Right cardiac atrium (tissue), 5 donors: ENCODE measurements at places on chromosomes 3 and 15. TPM values are rescaled to one million over a fixed set of nuclear protein-coding genes. Genes with fewer than 3 reads are reported as not detected.

Gene CASR
- total RNA-seq = not detected

Gene GOLGA8J
- total RNA-seq = 0.32 TPM

Gene UPK1B
- total RNA-seq = not detected

DNA sequence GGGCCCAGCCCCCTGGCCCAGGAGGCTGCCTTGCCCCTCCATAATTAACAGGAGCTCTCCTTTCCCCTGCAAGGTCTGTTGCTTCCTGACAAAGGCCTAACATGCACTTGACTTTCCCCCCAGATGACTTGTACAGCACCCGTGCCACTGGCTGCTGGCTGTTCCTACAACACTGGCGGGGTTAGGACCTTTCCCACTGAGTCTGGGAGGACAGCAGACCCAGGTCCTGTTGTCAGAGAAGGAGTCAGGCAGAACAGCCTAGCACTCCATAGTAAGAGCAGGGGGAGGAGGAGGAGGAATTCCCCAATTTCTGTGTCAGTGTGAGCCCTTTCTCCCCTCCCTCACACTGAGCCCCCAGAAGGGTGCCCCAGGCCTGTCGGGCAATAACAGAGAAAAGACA, 99.2 kb downstream of the CORO2B start:
- no peak for DNase-seq

DNA sequence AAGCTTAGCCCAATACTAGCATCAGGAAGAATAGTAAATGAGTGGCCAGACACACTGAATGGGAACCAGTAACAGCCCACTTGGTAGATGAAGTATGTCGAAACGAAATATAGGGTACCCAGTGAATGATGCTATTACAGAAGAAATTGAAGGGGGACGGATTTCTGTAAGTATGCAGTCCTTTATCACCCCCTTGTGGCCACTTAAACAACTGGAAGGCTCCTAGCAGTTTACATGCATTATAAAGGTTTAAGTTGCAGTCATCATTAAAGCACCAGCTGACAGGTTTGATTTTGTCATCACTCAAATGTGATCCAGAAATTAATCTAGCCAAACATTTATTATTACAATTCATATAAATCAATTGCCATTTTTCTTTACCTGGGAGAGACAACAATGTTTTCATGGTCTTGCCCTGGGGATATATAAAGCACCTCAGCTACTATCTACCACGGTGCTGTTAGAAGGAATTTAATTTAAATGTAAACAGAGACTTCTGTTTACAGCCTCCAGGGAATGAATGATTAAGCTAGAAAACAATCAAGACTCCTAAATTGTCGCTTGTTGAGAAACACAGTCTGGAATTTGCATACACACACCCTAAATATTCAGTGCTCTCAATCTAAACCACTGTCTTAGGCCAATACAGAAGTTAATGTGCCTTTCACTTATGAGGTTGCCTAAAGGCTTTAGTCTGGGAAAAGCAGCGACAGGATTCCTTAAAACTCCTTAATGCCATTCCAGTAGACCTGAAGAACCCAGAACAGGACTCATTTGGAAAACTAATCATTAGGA, 7.8 kb downstream of the EIF1B start:
- no peak for DNase-seq

Gene C3orf33
- total RNA-seq = 6.1 TPM

Gene SERINC4
- total RNA-seq = 0.12 TPM

DNA sequence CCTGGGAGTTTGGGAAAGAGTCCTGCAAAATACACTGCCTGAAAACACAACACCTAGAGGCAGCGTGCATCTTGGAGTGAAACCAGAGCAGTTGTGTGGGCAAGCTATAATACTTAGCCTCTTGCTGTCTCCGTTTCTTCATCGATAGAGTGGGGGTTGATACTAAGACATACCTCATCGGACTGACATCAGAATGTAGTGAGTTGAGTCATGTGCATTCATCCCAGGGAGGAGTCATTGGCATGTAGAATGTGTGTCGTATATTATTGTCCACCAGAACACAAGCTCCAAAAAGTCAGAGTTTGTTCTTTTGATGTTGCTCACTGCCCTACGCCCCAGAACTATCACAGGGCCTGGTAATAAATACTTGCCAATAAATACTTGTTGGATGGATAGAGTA, 4.3 kb downstream of the SNTN start:
- DNase-seq = no peak

Gene WDR49
- 16.0 TPM for total RNA-seq

Gene MRPL47
- total RNA-seq = 38.2 TPM

DNA sequence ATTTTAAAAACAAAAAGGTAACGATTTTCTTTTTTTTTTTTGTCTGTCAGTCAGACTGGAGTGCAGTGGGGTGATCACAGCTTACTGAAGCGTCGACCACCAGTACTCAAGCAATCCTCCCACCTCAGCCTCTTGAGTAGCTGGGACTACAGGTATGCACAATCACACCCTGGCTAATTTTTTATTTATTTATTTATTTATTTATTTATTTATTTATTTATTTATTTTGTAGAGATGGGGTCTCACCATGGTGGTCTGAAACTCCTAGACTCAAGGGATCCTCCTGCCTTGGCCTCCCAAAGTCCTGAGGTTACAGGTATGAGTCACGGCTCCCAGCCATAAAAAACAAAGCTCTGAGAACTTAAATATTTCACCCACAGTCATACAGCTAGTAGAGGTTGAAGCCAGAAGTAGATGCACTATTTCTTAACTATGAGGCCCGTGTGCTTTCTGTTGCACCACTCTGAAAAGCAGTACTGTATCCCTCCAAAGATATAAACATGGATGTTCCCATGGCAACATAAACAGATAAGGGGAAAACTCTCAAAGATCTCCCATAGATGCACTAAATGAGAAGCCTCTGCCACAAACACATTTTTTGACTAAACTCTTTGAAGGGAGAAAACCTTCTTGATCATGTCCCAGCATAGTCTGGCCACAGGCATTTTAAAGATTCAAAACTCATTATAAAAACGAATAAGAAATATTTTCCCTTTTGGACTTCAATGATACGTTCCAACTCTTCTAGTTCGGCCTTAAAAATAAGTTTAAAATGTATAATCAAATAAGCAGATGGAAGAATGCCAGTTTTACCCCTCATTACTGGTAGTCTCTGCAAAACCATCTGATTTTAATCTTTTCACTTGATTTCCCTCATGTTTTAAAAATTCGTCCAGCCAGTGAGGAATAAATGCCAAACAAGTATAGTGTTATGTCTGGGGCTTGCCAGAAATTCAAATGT, 162.3 kb upstream of the ARHGEF26 start:
- no peak for DNase-seq

- DNase-seq = peak; percentile 72
Measured at GRCh38 chr3:40971191-40972168, 227.8 kb upstream of the CTNNB1 start.

GRCh38 chr3:169676925-169677537, 13.5 kb upstream of the MECOM start:
- no peak for DNase-seq

- no peak for DNase-seq
Measured at GRCh38 chr3:168414149-168414548, 318.4 kb upstream of the GOLIM4 start.

Gene LNP1
- total RNA-seq = 4.8 TPM

- no peak for DNase-seq
Measured at GRCh38 chr3:67154429-67154828, 156.3 kb downstream of the KBTBD8 start.

Gene NRG4
- total RNA-seq = not detected

Gene PEX11A
- 10.3 TPM for total RNA-seq

DNA sequence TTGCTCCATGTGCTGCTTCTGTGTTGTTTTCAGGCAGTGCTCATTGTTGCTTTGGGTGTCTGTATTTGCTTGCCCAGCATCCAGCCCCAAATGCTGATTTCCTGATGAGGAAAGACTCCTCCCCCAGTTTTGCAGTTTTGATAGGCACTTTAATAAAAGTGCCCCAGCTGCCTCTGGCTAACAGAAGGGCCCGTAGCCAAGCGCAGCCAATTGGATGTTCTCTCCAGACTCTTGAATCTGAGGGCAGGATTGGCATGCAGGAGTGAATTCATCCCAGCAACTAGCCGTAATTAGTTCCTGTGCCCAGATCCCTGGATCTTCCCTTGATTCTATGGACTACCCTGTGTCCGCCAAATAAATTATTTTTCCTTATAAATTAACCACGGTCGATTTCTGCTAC, 14.8 kb upstream of the SEMA5B start:
- no peak for DNase-seq

- DNase-seq = no peak
Measured at GRCh38 chr3:21409401-21409800, 341.6 kb downstream of the ZNF385D start.

Gene IL17RB
- 1.9 TPM for total RNA-seq

Gene FAH
- 17.6 TPM for total RNA-seq

- no peak for DNase-seq
Measured at GRCh38 chr15:94366781-94367180, 135.4 kb downstream of the MCTP2 start.

DNA sequence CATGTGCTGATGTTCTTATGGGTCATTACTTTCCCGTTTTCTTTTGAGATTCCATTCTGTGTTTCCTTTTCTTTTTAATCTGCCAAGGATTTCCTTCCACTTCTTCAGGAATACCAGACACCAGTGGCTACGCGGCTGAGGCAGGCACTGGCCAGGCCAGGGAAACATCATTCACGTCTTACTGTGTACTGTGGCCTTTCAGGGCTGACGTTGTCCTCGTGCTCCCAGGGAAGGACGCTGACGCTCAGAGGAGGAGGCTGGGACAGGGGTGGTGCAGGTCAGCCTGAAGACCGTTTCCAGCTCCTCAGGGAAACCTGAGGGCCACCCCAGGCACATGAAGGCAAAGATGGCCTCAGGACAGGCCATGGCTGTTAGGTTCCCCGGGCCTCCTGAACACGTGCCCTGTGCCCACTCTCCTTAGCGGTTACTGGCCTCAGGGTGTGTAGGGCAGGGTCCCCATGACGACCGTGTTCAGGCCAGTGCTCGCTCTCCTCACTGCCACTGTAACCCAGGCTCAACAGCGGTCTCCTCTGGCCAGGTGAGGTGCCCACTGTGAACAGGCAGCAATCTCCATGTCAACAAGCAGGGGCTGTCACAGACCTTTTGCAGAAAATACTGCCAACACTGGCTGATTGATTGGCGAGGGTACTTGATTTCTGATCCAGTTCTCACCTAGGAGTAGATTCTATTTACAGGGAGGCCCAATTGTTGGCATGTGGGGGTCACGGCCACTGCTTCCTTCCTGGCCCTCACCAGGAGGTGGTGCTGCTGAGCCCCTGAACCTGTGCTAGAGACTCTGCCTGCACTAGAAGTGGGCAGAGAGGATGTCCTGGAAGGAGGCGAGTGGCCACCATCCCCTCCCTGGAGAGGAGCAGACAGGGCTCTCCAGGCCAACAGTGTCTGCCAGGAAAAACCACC, 169.5 kb downstream of the ATP10A start:
- peak; percentile 43 for DNase-seq

DNA sequence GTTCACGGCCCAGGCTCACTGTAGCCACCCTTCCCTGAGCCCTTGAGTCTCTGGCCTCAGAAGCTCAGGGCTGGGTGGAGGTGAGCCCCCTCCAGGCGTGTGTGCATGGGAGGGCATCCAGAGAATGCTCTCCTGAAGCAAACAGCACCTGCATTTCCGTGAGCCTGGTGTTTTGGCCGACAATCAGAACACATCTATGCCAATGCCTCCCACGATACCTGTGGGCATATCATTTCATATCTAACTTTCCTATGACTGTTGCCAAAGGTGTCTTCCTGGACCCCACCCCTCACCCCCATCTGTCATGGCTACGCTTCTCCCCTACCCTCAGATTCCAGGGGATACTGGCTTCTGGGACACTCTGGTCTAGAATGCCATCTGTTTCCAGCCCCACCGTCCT, 53.3 kb upstream of the RAB6B start:
- no peak for DNase-seq

DNA sequence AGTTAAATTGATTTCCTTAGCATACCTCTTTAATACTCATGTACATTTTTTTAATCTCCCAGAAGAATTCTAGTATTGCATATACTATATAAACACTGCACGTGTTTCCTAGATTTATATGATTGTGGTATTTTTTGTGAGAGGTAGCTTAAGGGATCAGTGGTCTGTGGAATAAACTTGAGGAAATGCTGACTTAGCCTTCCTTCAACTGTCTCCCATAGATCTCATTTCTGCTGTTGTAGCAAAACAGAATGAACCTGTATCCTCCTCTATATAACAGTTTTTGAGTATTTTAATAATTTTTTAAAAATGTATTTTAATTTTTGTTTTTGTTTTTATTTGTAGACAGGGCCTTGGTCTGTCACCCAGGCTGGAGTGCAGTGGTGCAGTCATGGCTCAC, 86.8 kb downstream of the TCF12 start:
- no peak for DNase-seq

- DNase-seq = no peak
Measured at GRCh38 chr15:58387130-58387529, 44.7 kb upstream of the LIPC start.

Gene DUOXA2
- not detected for total RNA-seq

Gene ABHD6
- total RNA-seq = 10.6 TPM

DNA sequence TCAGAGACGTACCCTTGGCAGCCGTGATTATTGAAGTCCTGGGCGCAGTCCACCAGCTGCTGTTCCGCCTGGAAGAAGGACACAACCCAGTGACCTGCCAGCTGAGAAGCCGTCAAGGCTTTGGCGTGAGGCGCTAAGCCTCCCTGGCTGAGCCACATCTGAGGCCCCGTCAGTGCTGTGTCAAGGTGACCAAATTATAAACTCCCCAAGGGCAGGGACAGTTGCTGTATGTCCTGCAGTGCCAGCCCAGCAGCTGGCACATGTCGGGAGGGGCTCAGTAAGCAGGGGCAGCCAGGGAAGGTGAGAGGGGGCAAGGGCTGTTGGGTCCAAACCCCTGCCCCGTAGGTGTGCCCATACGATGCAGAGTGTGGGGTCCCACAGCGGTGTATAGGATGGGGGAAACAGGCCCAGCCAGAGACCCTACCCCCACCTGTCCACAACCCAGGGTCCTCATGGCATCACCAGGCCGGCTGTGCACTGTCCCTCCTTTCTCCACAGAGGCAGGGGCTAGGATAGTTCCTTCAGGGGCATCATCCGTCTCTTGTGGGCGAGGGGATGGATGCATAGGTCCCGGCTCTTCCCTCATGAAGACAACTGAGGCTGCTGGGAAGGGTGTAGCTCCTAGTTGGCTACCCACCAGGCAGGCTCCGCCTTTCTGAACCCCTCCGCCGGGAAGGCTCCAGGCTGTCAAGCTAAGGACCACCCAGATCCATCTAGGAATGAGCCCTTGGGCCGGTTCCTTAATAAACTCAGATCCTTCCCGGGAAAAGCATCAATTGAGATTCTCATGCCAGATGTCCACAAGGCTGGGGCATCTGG, 13.2 kb downstream of the CTSH start:
- no peak for DNase-seq

Gene TERC
- total RNA-seq = 2.8 TPM

DNA sequence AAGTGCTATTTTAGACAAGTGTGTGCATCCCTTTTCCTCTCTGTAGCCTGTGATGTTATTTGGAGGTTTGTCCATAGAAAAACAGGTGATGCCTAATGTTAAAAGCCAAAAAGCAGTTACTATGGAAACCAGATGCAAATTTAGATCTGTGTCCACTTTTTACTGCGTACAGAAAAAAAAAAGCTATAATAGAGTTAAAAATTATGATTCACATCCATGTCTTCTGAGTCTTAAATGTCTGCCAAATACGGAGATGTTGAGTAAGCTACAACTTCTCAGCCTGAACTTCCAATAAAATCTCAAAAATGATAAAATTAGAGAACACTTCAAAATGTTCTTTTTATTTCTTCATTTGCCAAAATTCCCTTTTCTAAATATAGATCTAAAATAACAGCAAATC, 74.2 kb upstream of the GAP43 start:
- DNase-seq = no peak
